Stimulated activated CD8-positive, alpha-beta memory T cell treated with anti-CD3 and anti-CD28 coated beads, Interleukin-7, amount 100 ng/mL, for 1 hour (primary cell): ENCODE measurements at places on chromosomes 16 and 17.

- DNase-seq: no peak
Measured at GRCh38 chr17:36778448-36778847, 158.8 kb upstream of the LHX1 start.

- DNase-seq: no peak
Measured at GRCh38 chr17:62693616-62694409, 66.3 kb downstream of the MRC2 start.

GRCh38 chr17:80381416-80381923, 33.5 kb upstream of the ENDOV start:
- DNase-seq: no peak

DNA sequence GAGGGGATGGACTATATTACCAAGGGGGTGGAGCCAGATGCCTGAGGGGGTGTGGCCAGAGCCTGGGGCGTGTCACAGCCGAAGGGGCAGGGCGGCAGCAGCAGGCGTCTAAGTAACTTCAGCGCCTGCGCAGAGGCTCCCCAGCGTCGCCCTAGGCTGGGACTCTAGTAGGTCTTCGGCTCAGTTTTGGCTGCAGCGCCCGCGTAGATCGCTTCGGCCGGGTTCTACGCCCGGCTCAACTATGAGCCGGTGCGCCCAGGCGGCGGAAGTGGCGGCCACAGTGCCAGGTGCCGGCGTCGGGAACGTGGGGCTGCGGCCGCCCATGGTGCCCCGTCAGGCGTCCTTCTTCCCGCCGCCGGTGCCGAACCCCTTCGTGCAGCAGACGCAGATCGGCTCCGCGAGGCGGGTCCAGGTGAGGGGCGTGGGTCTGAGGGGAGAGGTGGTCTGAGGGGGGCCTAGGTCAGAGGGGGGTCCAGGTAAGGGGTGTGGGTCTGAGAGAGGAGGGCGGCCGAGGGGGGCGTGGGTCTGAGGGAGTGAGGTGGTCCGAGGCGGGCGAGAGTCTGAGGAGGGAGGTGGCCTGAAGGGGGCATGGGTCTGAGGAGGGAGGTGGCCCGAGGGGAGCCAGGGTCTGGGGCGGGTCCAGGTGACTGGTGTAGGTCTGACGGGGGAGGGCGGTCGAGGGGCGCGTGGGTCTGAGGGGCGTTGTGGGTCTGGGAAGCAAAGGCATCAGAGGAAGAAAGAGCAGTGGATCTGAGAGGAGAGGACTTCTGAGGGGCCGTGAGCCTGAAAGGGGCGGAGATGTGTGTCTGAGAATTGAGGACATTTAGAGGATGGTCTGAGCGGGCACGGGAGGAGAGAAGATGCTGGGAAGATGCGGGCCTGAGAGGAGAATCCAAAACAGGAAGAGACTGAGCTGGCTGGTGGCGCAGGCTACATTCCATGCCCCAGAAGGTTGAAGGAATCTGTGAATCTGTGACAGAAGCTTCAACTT, at the start of gene LPCAT2:
Gene LPCAT2 (plus strand): TSS at position 132 of the 991 bp plus-strand sequence. CDS start 110 bp downstream, at position 242.
- no peak for DNase-seq

- DNase-seq: no peak
Measured at GRCh38 chr16:22418826-22419225, 44.4 kb upstream of the CDR2 start.

DNA sequence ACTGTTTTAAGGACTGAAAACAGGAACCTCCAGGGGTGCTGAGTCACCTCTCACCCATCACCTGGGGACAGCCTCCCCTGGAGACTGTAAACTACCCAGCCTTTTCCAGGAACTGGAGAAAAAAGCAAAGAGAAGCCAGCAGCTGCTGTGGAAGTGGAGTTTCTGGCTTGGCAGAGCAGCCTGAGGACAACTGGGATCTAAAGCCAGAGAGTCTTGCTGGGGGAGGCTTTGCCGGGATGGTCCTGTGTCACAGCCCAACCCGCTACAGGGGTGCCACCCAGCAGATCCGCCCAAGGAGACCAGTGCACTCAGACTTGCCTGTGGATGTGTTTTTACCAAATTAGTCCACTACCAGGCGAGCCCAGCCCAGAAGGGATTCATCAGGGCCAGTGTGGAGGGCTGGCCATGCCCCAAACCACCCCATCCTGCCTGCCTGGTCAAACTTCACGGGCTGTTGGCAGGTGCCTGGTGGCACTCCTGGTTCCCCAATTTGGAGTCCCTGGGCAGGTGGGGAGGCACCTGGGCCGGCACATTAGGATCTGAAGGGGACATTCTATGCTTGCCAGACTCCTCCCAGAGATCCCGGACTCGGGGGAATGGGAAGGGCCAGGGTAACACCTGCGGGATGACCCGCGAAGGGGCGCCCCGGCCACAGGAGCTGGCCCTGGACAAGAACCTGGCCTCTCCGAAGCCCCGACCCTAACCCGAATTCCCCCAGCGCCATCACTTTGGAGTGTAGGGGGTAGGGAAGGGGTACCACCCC, 771 bp downstream of the MSRB1 start:
- no peak for DNase-seq

- no peak for DNase-seq
Measured at GRCh38 chr16:87891764-87892163, 22.5 kb upstream of the SLC7A5 start.

DNA sequence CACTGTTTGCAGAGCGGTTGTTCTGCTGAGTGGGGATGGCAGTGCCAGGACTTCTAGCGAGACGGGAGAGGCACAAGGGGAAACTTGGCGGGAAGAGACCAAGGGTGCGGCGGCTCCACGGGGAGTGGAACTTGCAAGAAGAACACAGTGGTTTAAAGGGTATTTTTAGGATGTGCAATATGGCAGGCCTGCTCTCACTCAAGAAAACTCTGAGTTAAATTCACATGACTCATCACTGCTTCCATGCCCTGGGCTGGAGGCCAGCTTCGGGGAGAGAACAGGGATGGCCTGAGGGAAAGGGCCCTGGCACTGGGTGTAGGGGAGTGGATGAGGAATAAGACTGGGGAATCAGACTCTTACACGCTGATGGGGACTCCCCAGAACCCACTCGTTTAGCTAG, 13.3 kb upstream of the CD300LD start:
- DNase-seq: no peak

DNA sequence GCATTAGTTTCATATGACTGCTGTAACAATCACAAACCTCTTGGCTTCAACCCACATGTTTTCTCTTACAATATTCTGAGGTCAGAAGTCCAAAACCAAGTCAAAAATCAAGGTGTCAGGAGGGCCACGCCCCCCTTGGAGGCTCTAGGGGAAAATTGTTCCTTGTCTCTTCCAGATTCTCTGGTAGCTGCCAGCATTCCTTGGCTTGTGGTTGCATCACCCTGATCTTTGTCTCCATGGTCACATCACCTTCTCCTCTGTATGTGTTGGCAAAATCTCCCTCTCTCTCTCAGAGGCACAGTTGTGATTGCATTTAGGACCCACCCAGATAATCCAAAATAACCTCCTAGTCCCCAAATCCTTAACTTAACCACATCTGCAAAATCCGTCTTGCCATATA, 105.8 kb downstream of the GAS7 start:
- DNase-seq: no peak

DNA sequence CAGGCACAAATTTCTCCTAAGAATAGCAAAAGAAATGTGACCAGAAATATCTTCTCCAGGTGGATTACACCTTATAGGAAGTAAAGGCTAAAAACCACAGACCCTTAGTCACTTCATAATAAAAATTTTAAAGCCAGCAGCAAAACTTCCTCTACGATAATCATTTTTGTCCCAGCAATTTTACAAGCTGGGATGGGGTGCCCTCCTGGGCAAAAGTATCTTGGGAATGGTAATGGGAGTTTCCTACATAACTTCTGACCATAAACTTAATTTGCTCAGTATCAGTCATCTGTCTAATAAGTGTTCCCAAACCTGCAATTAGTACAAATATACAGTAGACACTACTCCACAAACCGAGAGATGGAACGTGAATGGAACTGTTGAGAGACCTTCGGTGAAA, 3.0 kb downstream of the PHF12 start:
- DNase-seq: no peak

DNA sequence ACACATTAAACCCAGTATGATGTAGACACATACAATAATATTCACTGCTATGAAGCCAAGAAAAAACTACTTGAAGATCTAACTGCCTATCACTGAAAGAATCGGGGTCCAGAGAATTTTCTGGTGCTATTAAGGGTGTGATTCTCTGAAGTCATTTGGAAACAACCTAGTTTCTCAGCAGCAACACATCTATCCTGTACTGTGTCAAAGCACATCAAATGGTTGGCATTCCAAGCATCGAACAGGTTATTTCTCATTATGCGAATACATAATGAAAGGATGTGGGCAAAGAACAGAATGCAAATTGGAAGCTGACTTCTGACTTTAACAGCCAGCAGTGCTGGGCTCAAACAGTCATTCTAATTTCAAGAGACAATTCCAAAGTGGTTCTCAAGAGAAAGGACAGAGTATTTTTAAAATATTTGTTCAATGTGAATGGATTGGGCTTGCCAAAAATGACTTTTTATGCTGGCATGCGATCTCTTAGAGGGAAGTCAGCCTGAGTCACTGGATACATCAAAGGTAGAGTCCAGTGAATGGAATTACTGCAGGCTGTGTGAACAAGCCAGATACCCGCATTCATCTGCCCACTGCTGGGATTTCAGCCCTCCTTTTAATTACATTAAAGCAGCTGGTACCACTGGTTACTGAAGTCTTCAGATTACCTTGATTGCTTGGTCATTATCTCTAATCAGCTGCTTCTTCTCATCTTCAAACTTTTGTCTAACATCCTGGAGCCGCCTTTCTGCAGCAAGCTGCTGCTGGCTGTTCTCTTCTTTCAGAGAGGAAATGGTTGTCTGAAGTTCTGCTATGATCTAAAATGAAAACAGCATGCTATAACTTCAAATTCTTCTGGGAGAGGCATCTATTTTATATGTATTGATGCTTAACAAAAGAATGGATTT, 181.2 kb upstream of the AXIN2 start:
- no peak for DNase-seq

DNA sequence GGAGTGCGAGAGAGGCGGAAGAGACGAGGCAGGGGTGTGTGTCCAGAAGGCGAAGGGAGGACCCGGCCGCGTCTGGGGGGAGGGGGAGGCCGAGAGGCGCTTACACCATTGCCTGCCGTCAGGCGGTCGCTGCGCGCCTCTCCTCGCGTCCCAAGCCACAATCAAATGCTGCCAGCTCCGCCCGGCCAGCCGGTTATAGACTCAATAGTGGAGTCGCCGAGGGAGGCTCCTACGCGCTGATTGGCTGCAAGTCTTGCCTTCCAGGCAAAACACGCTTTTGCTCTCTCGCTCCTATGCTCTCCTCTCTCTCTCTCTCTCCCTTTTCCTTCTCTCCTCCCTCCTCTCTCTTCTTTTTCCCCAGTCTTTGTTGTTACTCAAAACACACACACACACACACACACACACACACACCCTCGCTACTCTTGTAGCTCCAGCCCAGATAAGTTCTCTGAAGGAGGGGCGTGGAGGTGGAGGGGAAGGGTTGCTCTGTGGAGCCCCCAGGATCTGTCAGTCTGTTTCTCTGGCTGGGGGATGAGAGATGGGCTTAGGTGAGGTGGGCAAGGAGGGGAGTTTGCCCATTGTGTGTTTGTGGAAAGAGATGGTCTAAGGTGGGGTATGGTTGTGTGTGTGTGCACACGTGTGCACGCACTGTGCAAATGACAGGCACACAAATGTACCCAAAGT, at the start of gene DLX3:
Gene DLX3 (minus strand): TSS at position 170 of the 684 bp plus-strand sequence. CDS start 226 bp downstream, outside the sequence.
- DNase-seq: no peak

DNA sequence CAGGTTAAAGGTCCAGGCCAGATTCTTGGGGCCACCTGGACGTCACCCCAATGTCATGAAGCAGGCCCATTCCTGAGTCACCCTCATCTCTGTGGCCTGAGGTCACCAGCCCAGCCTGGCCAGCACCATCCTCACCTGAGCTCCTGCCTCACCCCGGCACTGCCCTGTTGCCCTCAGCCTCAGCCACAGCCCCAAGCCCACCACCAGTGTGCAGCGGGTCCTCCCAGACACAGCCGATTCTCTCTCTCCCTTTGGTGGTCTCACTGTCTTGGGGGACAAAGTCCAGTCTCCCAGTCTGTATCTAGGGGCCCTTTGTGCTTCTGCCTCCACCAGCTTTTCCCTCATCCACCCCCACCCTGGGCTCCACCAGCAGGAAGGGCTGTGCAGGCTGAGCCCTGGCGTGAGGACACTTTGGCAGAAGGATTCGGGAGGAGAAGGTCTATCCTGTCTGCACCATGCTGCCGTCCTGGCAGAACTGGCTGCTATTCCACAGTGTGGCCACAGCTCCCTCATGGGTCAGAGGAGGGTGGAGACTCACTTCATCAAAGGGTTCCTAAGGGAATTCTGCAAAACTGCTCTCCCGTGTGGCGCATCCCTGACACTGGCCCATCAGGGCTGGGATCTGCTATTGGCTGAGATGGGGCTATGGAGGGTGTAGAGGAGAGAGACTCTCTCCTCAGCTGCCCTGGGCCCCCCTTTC, 64.3 kb downstream of the PRMT7 start:
- no peak for DNase-seq

DNA sequence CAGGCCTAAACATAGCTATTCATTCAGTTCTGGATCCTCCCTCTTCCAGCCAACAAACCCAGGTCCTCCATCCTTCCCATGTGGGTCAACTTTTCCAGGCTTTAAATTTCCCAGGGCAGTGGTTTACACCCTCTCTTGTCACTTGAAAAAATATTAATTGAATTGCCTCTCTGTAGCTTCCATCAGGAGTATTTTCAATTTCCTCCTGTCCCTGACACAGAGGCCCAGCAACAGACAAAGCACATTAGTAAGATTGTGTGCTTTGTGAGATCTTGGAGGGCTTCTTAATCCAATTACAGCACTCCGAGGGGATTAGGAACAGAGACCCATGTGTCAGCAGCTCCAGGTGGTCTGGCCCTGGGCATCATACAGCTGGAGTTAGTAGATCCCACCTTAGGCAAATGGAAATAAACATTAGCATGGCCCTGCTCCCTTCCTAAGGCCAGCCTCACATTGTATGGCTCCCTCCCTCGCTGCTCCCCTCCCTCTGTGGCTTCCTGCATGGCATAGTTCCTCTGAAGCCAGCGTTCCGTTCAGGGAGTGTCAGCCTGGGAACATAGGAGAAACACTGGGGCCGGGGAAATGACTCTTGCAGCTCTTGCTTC, 132.7 kb upstream of the HSBP1 start:
- DNase-seq: no peak

- DNase-seq: no peak
Measured at GRCh38 chr17:44608727-44609435, 47.4 kb upstream of the MEIOC start.

- no peak for DNase-seq
Measured at GRCh38 chr17:9726291-9726690, 65.1 kb downstream of the DHRS7C start.

DNA sequence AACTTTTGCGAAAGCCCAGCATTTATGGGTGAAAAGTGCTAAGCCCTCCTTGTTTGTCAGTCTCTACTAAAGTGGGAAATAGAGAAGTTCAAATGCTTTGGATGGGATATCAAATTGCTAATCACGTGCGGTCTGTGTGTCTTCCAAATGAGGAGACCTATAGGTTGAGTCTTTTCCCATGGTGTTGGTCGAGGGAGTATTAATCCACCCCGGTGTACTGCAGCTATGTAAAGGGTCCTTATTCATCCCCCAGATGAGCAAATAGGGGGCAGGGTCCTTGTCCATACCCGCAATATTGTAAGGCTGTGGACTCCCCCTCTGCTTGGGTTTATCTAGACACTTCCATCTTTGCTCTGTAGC, 14.6 kb downstream of the KIAA0513 start:
- no peak for DNase-seq
